Stimulated activated CD4-positive, alpha-beta T cell treated with anti-CD3 and anti-CD28 coated beads, TNF-alpha, amount 100 ng/mL, for 1 hour (primary cell): ENCODE measurements at places on chromosomes 2 and 18.

DNA sequence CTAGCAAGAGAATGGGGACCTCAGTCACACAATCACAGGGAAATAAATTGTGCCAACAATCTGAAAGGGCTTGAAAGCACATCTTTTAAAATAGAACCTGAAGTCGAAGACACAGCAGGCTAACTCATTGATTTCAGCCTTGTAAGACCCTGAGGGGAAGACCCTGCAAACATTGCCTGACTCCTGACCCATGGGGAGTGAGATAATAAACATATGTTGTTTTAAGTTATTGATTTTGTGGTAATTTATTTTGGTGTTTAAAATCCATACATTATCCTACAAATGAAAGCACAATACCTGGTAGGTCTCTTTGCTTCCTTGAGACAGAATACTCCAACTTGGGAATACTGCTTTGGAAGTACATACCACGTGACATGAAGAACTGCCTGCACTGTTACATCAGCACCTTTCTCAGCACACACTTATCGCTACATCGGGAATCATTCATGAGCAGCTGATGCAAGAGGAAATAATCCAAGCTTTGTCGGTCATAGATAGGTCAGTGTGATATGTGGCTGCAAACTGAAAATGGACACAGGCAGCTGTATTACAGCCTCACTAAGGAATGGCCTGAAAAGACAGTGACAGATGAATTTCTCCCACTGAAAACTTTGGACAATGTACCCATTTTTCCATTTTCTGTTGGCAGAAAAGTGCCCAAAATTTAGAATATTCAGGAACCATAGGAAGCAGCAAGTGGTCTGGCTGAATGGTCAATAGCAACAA lies 494.5 kb upstream of the MAP2 start:
- DNase-seq: no peak

DNA sequence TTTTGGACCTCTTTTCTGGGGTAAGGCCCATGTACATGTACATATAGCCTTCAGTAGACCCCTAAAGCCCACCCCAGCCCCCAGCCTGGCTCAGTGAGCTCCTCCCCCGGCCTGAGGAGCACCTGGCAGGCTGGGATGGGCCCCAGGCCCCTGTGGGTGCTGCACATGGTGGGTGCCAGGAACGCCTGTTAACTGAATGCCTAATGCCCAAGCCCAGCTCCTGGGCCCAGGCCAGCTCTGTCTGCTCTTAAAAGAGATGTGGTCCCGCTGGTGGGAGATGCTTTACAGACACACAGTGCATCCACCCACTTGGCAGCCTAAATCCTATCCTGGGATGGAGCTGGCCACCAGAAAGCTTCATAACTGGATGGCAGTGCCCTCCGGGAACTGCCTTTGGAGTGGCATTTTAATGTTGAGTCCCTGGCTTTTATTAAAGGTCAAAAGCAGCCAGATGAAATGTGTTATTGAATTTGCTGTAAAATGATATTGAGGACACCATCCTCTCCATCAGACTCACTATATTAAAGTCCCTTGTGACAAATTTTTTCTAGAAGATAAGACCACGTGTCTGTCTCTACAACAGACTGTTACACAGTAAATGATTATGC lies 7.7 kb upstream of the OXER1 start:
- no peak for DNase-seq

- DNase-seq: no peak
Observed at GRCh38 chr2:60550178-60550983, 3.1 kb downstream of the BCL11A start.

- DNase-seq: no peak
Observed at GRCh38 chr2:74051504-74051903, 66.8 kb downstream of the TET3 start.
